Activated T-helper 1 cell treated with anti-CD3 and anti-CD28 coated beads, Interleukin-12 subunit alpha, Interleukin-12 subunit beta, Interleukin-2, Interleukin-4 antibody, amounts not matched to agents 30 ng/mL and 10 ng/mL and 1 ng/mL, durations not matched to agents 14 hours and 24 hours and 36 hours (primary cell): ENCODE measurements at places on chromosomes 3 and 15.
A peak's percentile ranks its signal among the peaks of the same experiment; 100 is the strongest.

- DNase-seq: no peak
These were observed 106.0 kb downstream of the PGPEP1L start for GRCh38 chr15:98901434-98902072.

- no peak for DNase-seq
These were observed 271.4 kb downstream of the ARRDC4 start for GRCh38 chr15:98231696-98232440.

DNA sequence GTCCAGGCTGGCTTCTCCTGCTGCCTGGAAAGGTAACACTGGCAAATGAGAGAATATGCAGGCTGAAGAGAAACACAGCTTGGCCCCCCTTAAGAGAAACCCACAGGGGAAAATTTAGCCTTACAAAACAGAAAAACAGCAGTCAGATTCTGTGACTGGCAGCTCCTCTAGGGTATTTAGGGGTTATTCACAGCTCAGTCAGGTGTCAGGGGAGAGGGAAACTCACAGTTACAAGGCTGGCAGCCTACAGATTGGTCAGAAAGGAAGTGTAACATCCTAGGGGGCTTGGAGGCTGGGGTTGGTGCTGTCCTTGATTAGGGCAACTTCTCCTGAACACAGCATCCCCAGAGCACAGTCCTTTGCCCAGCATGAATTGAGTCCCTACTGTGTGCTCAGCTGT lies 81.4 kb downstream of the SEMA5B start:
- DNase-seq: no peak

DNA sequence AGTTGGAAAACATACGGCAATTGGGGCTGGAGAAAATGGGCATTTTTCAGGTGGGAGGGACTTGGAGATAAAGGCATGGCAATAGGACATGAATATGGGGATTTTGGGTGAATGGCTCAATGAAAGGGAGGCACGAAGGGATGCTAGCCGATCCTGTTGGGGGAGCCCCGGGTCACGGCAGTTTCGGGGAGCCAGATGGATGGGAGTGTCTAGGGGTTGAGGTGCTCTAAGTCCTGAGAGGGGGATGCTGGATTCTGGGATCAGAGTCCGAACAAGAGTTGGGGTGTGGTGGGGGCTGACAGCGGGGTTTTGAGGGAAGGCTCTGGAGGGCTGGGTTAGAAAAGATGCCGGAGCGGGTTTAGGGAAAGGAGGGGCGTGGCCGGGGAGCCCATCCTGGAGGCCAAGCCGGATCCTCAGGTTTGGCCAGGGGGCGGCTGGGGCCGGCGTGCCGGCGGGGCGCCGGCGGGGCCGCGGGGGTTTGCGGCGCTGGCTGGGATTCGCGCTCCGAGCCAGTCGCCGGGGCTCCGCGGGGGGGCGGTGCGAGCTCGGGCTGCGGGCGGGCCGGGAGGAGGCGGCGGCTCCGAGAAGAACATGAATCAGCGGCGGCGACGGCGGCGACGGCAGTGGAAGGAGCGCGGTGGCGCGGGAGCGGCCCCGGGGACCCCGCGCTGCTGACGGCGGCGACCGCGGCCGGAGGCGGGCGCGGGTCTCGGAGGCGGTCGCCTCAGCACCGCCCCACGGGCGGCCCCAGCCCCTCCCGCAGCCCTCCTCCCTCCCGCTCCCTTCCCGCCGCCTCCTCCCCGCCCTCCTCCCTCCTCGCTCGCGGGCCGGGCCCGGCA lies at the start of gene TYRO3:
Gene TYRO3 (plus strand): TSS at position 813 of the 839 bp plus-strand sequence. CDS start 46 bp downstream, outside the sequence.
- peak; percentile 60 for DNase-seq

GRCh38 chr3:195696632-195697278 lies 24.0 kb upstream of the MUC20 start:
- DNase-seq: no peak

GRCh38 chr3:72133329-72134011 lies 348.5 kb upstream of the PROK2 start:
- DNase-seq: no peak

DNA sequence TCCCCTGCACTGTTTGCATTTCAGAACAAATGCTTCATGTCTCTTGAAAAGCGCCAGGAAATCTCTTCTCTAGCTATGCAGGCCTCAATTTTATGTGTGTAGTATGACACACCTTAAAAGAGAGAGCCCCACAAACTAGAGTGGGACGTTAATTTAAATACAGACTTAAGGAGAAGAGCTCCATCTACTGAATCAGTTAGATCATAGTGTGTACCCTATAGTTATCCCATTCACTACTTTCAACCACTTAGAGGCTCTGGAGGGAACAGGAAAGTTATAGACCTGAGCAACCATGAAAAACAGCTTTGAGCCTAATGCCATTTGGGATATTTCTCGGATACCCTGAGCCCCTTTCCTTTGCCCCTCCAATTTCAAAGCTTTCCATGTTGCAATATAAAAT lies 153.7 kb downstream of the TIGIT start:
- DNase-seq: no peak

GRCh38 chr3:29859726-29860270 lies 578.9 kb downstream of the RBMS3 start:
- DNase-seq: no peak

- peak; percentile 50 for DNase-seq
These were observed at the start of gene ZBTB20 for GRCh38 chr3:115146418-115147328. Gene ZBTB20, minus strand, starts transcription at chr3:115147288.

GRCh38 chr3:133401374-133402135 lies 1.7 kb downstream of the BFSP2 start:
- no peak for DNase-seq

GRCh38 chr3:170043506-170043905 lies 5.7 kb downstream of the GPR160 start:
- no peak for DNase-seq

- no peak for DNase-seq
These were observed 71.9 kb upstream of the GOLGA8B start for GRCh38 chr15:34655326-34655725.

- no peak for DNase-seq
These were observed 445.2 kb downstream of the SQOR start for GRCh38 chr15:46080016-46080415.

DNA sequence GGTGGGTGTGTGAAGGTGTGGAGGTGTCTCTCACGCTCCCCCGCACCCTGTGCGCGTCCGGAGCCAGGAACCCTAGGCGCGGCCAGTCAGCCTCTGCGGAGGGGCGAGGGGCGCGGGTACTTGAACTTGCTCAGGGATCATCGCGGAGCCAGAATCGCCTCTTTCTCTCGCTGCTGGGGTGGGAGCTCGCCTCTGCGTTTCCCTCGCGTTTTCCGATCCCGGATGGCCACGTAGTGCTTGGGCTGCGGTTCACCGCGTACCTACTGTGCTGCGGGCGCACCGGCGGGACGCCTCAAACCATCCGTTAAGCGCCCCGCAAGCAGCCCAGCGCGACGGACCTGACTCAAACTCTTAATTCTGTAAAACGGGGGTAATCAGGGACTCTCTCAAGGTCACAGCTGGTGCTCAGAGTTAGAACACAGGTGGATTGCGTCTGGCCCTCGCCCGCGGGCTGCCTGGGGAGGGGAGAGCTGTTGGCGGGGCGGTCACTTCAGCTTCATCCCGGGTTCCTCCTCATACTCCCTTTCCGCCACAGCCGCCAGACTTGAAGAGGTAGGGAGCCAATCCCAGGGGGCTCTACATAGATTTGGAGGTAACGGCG lies 686 bp downstream of the MYRIP start:
- no peak for DNase-seq

GRCh38 chr15:76642671-76643070 lies 262.5 kb downstream of the SCAPER start:
- no peak for DNase-seq

DNA sequence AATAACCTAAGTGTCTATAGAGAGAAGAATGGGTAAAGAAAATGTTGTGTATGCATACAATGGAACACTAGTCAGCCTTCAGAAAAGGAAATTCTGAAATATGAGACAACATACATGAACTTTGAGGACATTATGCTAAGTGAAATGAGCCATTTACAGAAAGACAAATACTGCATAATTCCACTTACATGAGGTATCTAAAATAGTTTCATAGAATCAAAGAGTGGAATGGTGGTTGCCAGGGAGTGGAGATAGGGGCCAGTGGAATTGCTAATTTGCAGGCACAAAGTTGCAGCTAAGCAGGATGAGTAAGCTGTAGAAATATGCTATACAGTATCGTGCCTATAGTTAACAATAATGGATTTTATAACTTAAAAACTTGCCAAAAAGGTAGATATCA lies 779.6 kb upstream of the ARPP21 start:
- DNase-seq: no peak

GRCh38 chr15:40754574-40754882 lies 526 bp downstream of the RMDN3 start:
- DNase-seq: no peak

DNA sequence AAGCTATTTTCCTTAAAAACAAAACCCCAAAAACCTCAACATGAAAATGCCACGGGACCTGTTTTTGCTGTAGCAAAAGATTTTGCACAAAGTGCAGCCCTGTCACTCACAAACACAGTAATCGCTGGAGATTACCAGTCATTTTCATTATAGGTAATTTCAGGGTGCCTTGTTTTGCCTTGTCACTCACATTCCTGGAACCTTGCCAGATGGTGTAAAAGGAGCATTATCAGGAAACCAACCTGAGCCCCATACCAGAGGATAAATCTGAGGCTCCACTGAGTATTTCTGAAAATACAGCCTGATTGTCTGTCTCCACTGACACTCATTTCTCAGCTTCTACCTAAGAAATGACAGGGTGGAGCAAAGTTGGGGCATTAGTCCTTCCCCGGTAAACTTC lies 791.3 kb upstream of the LMCD1 start:
- no peak for DNase-seq

GRCh38 chr15:77224352-77224751 lies 153.4 kb upstream of the TSPAN3 start:
- DNase-seq: no peak

GRCh38 chr15:25244731-25245585 lies 193.9 kb downstream of the UBE3A start:
- no peak for DNase-seq

GRCh38 chr3:79257791-79258190 lies 510.0 kb downstream of the ROBO1 start:
- no peak for DNase-seq

DNA sequence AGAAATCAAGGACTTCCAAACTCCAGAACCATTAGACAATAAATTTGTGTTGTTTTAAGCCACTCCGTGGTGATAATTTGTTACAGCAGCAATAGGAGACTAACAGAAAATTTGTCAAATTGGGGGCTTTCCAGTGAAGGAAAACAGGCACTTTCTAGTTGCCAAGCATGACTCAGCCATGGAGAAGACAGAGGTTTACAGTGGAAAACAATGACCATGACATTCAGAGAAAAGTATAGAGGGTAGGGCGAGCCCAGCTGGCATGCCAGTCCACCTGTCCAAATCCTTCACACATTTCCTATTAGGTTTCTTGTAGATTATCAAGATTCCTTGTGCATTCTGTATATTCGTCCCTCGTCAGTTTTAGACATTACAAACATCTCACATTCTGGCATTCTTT lies 24.9 kb downstream of the SLCO2A1 start:
- no peak for DNase-seq

- peak; percentile 25 for DNase-seq
These were observed 589 bp downstream of the HERC1 start for GRCh38 chr15:63833021-63833696.

DNA sequence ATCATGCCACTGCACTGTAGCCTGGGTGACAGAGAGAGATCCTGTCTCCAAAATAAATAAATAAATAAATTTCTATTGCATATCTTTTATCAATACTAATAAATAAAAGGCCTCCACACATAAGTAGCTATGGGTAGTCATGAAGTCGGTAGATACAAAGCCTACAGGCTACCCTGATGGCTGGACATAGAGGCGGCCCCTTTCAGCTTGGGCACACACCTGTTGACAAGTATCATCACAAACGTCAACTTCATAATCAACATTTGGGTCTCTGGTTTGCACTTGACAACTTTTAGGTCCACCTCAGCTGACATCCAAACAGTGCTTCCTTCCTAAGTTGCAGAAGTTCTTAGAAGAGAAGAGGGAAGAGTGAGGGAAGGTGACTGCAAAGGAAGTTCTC lies 53.4 kb downstream of the ITGA11 start:
- DNase-seq: no peak

GRCh38 chr3:167843481-167843880 lies 108.0 kb downstream of the SERPINI1 start:
- DNase-seq: no peak

DNA sequence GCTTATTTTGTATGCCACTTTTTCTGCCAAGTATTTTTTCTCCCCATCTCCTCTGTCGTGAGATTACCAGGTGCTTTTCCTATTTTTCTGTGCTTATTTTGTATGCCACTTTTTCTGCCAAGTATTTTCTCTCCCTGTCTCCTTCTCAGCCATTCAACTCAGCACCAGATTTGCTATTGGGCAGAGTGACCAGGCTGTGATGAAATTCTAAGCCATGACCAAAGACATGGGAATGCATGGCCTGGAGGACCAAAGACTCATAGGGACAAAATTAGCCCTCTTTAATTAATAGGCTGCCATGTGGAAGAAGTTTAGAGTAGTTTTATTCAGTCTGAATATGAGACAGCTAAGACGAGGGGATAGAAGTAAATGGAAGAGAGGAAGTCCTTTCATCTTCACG lies 257.4 kb downstream of the SQOR start:
- no peak for DNase-seq

- DNase-seq: no peak
These were observed 15.7 kb downstream of the KCNMB2 start for GRCh38 chr3:178551916-178552321.

DNA sequence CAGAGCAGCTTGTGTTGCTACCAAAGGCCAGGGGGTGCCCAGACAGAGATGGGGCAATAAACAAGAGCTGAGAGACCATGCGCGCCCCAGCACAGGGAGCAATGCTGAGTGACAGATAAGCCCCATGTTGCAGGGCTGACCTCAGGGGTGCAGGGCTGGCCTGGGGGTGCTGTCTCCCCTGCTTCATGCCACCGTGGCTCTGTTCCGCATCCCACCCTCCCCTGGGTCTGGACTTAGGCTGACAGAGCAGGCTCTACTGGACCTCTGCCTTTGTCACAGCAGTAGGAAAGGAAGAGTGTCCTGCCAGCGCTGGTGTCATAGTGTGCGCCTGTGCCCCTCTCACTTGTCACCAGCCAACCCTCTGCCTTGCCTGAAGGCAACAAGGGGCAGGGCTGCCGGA lies 67.4 kb upstream of the IQSEC1 start:
- DNase-seq: no peak

DNA sequence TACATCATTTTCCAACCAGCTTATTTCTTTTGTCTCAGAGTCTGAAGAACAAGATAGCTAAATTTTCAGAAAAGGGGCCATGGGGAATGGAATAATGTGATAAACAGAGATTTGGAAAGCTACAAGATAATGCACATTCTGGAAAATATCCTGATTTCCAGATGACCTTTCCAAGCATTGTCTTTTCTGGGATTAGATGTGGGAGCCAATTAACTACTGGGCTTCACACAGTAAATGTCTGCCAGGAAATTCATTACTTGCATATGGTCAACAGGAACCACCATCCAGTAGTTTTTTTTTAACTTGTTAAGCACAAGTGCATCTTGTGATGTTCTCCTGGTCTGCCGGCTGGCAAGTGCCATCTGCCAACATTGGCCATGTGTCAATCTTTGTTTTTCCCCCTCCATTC lies 131.1 kb upstream of the BFSP2 start:
- DNase-seq: no peak

GRCh38 chr3:179299999-179300613 lies 22.7 kb upstream of the ZNF639 start:
- no peak for DNase-seq

GRCh38 chr3:195268576-195269309 lies 2.2 kb downstream of the XXYLT1 start:
- DNase-seq: no peak
